Activated T-helper 1 cell treated with anti-CD3 and anti-CD28 coated beads, Interleukin-2, amount 50 U/mL, for 16 hours (primary cell): ENCODE measurements at places on chromosomes 5 and 9.

- DNase-seq = no peak
Observed at GRCh38 chr9:73131461-73131860, 20.2 kb upstream of the ANXA1 start.

DNA sequence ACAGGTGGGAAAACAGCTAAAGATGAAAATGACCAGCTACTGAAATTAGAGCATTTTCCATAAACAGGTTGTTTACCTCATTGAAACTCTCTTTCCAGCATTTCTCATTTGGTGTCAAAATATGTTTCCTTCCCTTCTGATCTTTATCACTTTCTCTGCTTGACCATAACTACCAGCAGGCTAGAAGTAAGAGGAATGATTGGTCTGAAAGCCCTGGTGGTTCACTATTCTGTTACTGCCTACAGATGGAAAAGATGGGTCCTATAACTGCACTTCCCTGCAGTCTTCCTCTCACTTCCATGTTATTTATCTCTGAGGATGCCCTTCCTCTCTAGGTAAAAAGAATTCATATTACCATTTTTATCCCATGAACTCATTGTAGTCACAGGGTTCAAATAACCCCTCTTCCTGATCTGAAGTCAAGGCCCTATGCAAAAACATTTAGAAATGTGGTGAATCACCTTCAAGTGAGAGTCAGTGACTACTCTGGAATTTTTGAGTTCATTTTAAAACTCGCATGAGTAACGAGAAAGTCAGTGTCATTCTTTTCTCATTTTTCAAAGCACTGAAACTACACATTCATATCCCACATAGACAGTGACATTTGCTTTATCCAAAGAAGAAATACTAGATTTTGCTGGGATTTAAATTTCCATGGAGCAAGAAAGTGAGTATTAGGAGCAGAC lies 51.7 kb downstream of the ZNF474 start:
- DNase-seq = no peak

DNA sequence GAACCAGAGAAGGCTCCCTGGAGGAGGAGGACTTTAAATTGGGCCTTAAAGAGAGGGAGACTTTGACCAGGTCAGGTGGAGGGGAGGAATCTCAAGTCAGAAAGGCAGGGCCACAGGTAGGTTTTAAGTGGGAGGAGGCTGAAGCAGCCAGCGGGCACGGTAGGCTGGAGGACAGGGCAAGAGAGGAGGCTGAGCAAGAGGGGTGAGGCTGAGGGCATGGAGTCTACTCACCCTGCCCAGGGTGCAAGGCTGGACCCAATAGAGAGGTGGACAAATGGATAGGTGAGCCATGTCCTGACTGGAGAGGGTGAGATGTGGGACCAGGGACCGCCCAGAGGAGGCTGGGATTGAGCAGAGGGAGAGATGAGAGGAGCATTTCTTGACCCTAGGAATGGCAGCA lies 25.6 kb upstream of the TRIM14 start:
- DNase-seq = no peak

DNA sequence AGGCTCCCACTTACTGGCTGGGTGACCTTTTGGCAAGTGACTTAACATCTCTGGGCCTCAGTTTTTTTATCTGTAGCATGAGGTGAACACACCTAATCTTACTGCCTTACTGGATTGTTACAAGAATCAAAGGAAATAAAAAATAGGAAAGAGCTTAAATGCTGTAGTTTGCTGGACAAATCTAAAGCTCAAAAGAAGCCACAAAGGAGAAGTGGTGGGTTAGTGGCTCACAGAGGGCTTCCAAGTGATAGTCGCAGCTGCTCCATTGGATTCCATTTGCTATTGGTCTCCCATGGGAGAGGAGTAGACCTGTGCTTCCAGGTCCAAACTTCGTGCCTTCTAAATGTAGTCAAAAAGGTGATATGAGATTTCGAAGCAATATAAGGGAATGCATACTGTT lies 123.6 kb downstream of the SEMA6A start:
- DNase-seq = no peak

GRCh38 chr9:99823681-99824377 lies 2.1 kb downstream of the NR4A3 start:
- DNase-seq = peak; percentile 49

DNA sequence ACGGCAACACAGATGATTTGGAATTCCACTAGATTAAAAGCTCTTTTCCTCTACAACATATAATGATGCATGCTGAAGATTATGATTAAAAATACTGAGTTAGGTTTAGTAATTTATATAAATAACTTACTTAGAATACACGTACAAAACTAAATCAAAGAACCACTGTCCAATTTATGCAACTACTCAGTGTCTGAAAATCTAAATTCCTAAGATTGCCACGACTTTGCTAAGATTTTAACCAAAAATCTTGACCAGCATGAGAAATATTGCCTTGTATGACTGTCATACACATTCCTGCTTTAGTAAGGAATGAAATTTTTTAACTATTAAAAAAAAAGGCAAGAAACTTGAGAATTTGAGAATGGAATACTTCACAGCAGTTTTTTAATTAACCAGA lies 292.4 kb downstream of the ZNF608 start:
- DNase-seq = no peak

DNA sequence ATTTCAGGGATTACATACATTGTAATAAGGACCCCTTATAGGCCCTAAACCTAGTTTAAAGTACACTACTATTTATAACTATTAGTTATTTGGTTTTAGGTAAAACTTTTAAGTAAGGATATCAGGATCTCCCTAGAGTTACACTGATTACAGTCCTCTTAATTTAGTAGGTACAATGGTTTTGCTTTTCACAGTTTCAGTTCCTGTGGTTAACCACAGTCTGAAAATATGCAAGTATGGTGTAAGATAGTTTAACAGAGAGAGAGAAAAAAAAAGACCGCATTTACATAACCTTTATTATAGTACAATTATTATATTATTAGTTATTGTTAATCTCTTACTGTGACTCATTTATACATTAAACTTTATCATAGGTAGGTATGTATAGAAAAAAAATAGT lies 725.3 kb upstream of the PTPRD start:
- DNase-seq = no peak

GRCh38 chr5:50646591-50646990 lies 19.8 kb upstream of the PARP8 start:
- DNase-seq = no peak

GRCh38 chr5:124065508-124065907 lies 553.5 kb downstream of the CSNK1G3 start:
- DNase-seq = no peak

GRCh38 chr5:17403695-17404490 lies 94.1 kb upstream of the TAF11L2 start:
- no peak for DNase-seq

DNA sequence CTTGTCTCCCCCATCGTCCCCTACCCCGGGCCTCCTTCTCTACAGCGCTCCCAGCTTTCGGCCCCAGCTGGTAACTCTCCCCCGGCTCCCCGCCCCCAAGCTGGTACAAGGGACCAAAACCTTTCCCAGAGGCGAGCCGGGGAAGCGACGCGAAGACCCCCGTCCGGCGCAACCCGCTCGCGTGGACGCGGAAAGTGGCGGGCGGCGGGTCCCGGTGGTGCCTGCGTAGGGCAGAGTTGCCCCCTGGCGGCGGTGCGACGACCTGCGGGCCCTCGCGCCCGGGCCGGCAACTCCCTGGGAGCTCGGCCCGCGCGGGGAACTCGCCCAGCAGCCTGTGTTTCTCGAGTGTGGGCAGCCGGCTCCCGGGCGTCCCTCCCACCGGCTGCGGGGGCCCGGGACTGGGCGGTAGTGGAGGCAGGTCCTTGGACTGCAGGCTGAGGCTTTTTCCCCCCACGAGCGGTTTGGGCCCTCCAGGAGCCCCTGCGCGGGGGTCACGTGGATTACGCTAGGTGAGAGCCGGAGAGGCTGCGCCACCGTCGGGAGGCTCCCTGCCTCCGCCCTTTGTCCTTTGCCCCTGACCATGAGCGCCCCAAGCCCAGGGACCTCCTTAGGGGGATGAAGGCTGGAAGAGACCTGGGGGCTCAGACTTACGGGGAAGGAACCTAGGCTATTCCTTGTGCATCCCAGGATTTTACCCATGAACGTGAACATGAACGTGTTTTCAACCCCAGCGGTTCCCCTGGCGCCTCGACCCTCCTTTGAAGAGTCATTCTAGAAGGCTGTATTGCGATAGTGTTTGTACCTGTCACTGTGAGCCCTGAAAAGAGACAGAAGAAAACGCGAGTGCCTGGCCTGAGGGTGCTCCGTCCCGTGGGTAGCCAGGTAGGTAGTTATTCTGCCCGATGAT lies 2.9 kb upstream of the FOXD1 start:
- peak; percentile 40 for DNase-seq

DNA sequence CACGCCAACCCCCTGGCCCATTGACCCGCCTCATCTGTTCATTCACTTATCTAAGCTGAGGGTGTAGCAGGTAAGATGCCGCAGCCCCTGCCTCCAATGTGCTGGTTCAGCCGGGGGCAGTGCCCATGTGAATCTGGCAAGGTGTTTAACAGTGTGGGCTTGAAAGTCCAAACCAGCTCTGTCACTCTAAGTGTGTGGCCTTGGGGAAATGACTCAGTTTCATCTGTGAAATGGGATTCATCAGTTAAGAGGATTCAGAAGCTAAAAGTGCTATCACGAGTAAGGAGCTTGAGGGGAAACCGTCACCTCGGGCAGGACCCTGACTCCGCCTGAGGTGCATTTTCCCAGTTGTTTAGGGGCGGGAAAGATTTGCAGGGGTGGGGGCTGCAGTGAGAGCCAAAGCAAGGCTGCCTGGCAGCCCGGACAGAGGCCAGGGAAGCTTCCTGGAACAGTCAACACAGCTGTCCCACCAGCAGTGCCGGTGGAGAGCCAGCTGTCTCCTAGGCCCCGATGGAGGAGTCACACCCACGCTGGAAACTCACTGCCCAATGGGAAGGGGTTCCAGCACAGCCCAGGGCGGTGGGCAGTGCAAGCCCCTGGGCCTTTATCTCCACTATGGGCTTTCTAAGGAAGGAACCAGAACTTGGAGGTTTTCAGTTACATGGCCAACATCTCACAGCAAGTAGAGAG lies 9.7 kb upstream of the URM1 start:
- no peak for DNase-seq

GRCh38 chr5:132751444-132751843 lies 4.2 kb downstream of the CCNI2 start:
- DNase-seq = no peak

DNA sequence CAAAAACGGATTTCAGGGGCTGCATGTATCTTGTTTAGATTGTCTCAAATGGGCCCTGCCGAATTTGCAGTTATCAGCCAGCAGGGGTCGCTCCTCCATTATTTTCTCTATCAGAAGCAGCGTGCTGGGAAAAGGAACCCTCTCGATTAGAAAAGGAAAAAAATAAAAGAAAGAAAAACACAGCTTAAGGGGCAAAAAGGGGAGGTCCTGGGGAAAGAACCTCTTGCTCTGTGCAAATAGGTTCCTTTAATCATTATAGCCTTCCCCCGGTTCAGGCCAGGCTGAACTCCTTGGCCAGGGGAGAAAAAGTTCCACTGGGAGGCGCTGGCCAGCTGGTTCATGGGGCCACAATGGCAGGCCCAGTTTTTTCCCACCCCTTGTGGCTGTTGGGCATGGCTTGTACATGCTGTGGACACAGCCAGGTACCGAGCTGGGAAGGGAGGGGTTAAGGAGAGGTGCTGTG lies 25.0 kb upstream of the CAPSL start:
- no peak for DNase-seq

- DNase-seq = no peak
Observed at GRCh38 chr5:26482810-26483375, 555.5 kb downstream of the CDH9 start.
